ENCODE measurements at places on chromosomes 16 and 17.

- DNase-seq = no peak
Measured at GRCh38 chr17:40000161-40000560, 15.1 kb upstream of the CSF3 start.

DNA sequence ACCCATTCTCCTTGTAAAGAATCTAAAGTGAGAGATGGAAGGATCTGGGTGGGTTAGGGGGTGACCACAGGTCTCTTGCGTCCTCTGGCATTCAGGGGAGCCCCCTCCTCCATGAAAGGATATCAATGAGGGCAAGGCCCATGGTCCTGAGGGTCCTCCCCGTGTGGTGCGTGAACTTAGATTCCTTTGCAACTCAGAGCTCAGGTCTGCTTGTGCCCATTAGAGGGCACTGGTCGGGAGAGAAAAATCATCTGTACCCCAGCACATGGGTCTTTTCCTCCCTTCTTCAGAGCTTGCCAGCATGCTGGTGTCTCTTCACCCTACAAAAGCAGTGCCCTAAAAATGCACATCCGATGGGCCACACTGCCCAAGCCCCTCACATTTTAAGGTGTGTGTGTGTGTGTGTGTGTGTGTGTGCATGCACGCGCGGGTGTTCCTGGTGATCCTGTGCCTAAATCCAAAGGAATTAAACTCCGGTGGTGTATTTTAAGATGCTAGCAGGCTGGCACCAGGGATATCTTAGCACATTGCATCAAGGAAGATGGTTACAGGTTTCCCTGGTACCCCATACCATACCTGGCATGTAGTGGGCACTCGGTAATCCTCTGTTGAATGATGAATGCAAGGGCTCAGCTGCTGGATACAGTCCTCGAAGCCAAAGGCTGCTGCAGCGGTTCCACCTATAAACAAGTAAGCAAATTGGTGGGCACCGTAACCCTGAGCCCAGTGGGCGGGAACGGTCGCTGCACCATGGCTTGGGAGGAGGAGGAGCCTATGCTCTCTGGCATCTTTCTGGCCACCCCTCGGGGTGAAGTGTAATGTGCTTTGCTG is 4.7 kb downstream of the C1QTNF1 start:
- DNase-seq = no peak

DNA sequence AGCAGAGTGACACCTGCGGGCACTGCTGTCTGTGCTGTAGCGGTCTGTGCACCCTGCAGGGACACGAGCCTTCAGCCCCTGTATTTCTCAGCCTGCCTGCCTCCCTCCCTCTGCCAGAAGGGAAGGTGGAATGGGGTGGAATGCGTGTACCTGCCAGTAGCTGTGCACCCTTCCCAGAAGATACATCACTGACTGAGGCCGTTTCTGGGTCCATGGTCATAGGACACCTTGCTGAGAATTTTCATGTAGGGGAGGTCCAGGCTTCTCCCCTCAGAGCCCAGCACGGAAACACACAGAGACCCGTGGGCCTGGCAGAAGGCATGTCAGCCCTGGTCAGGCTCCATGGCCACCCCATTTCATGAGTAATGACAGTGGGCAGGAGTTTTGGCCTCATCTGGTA is 16.5 kb downstream of the DBNDD1 start:
- no peak for DNase-seq

DNA sequence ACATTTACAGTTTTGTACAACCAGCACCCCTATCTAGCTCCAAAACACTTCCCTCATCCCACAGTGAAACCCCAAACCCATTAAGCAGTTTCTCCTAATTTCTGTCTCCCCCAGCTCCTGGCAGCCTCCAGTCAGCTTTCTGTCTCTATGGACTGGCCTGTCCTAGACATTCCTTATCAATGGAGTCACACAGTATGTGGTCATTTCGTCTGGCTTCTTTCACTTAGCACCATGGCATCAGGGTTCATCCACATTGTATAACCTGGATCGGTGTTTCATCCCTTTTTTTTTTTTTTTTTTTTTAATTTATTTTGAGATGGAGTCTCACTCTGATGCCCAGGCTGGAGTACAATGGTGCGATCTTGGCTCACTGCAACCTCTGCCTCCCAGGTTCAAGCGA is 68.5 kb downstream of the ZDHHC7 start:
- DNase-seq = no peak

DNA sequence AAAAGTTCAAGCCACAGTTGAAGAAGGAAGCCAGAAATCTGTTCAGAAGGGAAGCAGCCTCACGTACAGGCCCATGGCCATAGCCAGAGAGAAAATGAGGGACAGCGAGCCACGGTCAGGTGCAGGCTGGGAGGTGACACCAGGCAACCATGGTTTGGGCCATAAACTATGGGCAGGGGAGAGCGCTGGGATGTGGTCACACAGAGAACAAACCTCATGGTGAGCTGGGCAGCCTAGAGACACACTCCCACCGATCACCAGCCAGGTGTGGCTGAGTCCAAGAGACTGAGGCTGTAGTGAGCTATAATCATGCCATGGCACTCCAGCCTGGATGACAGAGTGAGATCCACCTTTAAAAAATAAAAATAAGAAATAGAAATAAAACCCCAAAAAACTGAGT is 76.5 kb downstream of the NETO2 start:
- no peak for DNase-seq

GRCh38 chr16:66342294-66342900 is 24.1 kb upstream of the CDH5 start:
- DNase-seq = peak; percentile 8

GRCh38 chr17:40623419-40624210 is 24.0 kb downstream of the SMARCE1 start:
- no peak for DNase-seq

Data from activated CD4-positive, alpha-beta T cell treated with anti-CD3 and anti-CD28 coated beads, Interleukin-2, amount 50 U/mL, for 16 hours (primary cell).